ENCODE measurements at places on chromosomes 2 and 18. TPM values are rescaled to one million over a fixed set of nuclear protein-coding genes. Genes with fewer than 3 reads are reported as not detected.

Gene ANO7
- total RNA-seq, result 0.21 TPM

DNA sequence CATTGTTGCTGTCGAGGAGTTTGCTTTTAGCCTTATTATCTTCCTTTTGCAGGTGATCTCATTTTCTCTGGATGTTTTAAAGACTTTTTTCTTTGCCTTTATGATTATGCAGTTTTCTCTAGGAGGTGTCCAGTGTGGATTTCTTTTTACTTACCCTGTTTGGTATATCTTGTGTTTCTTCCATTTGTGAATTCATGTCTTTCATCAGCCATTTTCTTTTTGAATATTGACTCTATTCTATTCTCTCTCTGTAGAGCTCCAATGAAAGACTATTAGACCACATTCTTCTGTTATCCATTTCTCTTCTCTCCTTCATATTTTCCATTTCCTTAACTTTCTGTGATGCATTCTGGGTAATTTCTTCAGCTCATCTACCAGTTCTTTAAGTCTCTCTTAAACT is 34.4 kb downstream of the CDK15 start:
- no peak overlapping the region for H3K4me3 ChIP-seq
- H3K27ac ChIP-seq, result no peak overlapping the region
- DNase-seq, result no peak
- no peaks in the 10 kb centered on the region for H3K4me1 ChIP-seq
- H3K27me3 ChIP-seq, result no peaks in the 10 kb centered on the region

Gene LNPK
- total RNA-seq, result 43.7 TPM

GRCh38 chr2:234091432-234091879 is 41.0 kb downstream of the SPP2 start:
- H3K27me3 ChIP-seq, result no peaks in the 10 kb centered on the region
- no peak overlapping the region for H3K27ac ChIP-seq
- H3K4me3 ChIP-seq, result no peak overlapping the region
- H3K4me1 ChIP-seq, result no peaks in the 10 kb centered on the region

DNA sequence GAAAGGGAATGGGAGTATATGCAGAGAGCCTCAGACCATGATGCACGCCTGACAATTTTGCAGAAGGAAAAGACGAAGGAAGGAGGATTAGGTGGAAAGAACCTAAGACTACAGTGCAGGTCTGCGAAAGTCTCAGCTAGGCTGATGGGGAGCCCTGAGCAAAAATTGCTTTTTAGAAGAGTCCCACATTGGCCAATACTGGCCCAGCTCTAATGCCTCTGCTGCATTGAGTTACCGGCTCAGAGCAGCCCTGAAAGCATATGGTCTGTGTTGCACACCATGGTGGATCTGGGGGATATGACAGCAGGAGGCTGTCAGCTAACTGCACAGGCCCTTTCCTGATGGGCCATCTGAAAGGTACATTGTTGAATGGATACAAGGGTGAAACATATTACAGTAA is 48.3 kb upstream of the CAVIN2 start:
- no peak overlapping the region for H3K4me3 ChIP-seq
- peak overlapping the region; percentile 32 for H3K27ac ChIP-seq
- DNase-seq, result no peak
- H3K4me1 ChIP-seq, result peaks cover 5% of the 10 kb centered on the region
- H3K36me3 ChIP-seq, result no peaks in the 10 kb centered on the region

- H3K27me3 ChIP-seq, result no peaks in the 10 kb centered on the region
- H3K27ac ChIP-seq, result no peak overlapping the region
- no peaks in the 10 kb centered on the region for H3K4me1 ChIP-seq
- no peak for DNase-seq
- no peak overlapping the region for H3K4me3 ChIP-seq
- no peaks in the 10 kb centered on the region for H3K36me3 ChIP-seq
Observed at GRCh38 chr2:211822686-211823335, 715.8 kb downstream of the ERBB4 start.

Gene ANKRD62
- not detected for total RNA-seq

GRCh38 chr2:165283342-165283741 is 44.1 kb downstream of the SCN2A start:
- no peaks in the 10 kb centered on the region for H3K27me3 ChIP-seq
- H3K4me3 ChIP-seq, result no peak overlapping the region
- no peak for DNase-seq
- H3K4me1 ChIP-seq, result no peaks in the 10 kb centered on the region
- no peaks in the 10 kb centered on the region for H3K36me3 ChIP-seq
- H3K27ac ChIP-seq, result no peak overlapping the region

Gene DPY30
- total RNA-seq, result 39.4 TPM

Gene NFE2L2
- 53.0 TPM for total RNA-seq

Measured in uterus (tissue), 4 donors.